Mesendoderm (in vitro differentiated cells): ENCODE measurements at places on chromosomes 6 and 20.
A peak's percentile ranks its signal among the peaks of the same experiment; 100 is the strongest.

DNA sequence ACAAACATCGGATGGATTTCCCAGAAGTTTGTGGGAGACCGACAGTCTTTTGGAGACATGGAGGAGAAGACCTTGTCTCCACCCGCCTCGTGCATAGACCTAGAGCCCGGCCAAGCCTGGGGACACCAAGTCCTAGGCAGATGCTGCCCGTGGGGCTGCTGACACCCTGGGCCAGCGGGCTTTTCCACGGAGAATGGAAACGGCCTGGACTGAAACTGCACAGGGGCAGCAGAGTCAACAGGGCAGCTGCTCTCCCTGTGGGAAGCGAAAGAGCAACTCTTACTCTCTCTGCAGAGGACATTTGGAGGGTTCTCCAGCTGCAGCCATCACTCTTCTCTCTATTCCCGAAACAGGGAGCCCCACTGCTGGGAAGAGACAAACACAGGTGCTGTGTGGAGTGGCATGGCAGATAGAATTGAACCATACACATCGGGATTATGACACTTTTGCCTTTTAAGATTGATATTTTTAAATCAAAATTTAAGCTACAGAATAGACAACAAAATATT is 401.2 kb downstream of the THBS2 start:
- H3K27me3 ChIP-seq: no peaks in the 10 kb centered on the region
- H3K4me1 ChIP-seq: no peaks in the 10 kb centered on the region
- no peak for DNase-seq
- H3K36me3 ChIP-seq: no peaks in the 10 kb centered on the region
- no peak overlapping the region for H3K4me3 ChIP-seq

GRCh38 chr20:45701873-45702272 is at the start of gene WFDC13:
Gene WFDC13, plus strand, starts transcription at chr20:45702038. Its CDS starts 86 bp downstream, at chr20:45702124.
- no peak within 1 kb of the TSS for H3K27ac ChIP-seq
- H3K36me3 ChIP-seq: no peaks in the 10 kb centered on the region
- no peak for DNase-seq
- H3K4me1 ChIP-seq: no peaks in the 10 kb centered on the region
- no peak within 1 kb of the TSS for H3K4me3 ChIP-seq

GRCh38 chr6:33343953-33344611 is 26.5 kb upstream of the ZBTB22 start:
- H3K36me3 ChIP-seq: no peaks in the 10 kb centered on the region
- no peaks in the 10 kb centered on the region for H3K27me3 ChIP-seq
- H3K27ac ChIP-seq: no peak overlapping the region
- H3K4me3 ChIP-seq: no peak overlapping the region
- no peak for DNase-seq

DNA sequence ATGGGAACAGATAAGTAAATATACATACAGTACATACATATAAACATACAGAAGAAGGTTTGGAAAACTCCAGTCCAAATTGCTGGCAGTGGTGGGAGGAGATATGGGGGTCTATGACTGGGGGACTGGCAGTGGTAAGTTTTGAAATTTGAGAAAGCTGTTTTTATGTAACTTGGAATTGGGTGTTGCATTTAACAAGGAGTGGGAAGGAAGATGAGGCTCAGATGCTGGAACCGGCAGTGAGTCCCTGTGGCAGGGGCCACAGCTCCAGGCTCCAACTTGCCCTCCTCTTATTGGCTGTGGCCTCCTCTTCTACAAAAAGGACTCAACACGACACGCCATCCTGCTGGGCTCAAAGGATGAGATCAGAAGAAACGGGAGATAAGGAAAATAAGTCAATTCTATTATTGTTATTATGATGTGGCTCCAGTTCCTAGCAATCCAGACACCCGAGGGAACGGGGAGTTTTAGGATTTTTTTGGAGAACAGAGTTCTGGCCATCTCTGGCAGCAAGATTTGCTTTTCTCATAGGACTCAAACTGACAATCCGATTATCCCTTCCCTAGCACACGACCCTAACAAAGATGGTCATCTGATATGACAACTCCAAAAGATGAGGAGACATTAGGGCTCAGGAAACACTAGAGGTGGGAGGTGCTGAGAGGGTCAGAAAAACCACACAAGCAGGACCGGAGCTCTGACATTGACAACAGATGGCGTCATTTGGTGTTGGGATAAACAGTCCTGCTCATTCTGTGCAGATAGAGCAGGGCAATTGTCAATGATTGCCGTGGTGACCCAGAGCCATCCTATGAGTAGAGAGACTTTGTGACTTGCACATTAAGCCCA is 6.0 kb upstream of the TGM2 start:
- H3K4me3 ChIP-seq: no peak overlapping the region
- no peaks in the 10 kb centered on the region for H3K4me1 ChIP-seq

GRCh38 chr6:16759181-16759645 is 2.0 kb downstream of the ATXN1 start:
- no peaks in the 10 kb centered on the region for H3K27me3 ChIP-seq
- H3K4me1 ChIP-seq: peaks cover 3% of the 10 kb centered on the region
- no peaks in the 10 kb centered on the region for H3K36me3 ChIP-seq
- peak; percentile 22 for DNase-seq
- H3K27ac ChIP-seq: no peak overlapping the region

DNA sequence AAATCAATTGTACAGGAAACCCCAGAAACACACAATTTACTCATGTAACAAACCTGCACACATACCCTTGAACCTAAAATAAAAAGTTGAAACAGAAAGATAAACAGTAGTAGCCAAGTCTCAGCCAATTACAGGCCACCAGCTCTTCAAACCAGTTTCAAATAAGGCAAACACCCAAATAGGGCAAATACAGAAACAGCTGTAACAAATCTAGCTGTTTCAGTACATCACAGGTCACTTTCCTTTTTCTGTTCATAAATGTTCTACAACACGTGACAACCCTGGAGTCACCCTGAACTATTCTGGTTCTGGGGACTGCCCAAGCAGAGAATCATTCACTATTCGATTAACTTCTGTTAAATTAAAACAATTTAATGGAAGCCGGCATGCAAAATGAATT is 329.0 kb downstream of the GJA1 start:
- no peak for DNase-seq
- H3K27ac ChIP-seq: no peak overlapping the region
- no peak overlapping the region for H3K4me3 ChIP-seq
- no peaks in the 10 kb centered on the region for H3K4me1 ChIP-seq

- DNase-seq: no peak
- H3K4me1 ChIP-seq: no peaks in the 10 kb centered on the region
- H3K27me3 ChIP-seq: no peaks in the 10 kb centered on the region
- H3K27ac ChIP-seq: no peak overlapping the region
These were observed 16.6 kb upstream of the TNFRSF6B start for GRCh38 chr20:63679799-63680305.

DNA sequence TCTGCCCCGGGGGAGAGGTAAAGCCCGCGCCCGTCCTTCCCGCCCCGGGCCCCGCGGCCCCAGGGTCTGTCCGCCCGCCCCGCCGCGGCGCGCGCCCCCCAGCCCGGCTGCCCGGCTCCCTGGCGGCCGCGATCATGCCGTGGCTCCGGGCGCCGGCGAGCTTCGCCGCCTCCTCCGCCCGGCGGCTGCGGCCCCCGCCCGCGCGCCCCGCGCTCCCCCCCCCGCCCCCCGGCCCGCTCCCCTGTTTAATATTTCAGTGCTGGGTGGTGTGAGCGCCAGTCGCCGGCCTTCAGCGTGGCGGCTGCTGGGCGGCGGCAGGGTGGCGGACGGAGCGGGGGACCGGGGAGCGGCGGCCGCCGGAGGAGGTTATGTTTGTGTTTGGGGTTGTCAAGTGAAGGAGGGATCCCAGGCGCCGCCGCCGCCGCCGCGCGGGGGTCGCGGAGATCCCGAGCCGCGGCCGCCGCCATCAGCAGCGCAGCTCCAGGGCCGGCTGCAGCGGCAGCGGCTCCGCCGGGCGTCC is at the start of gene HIVEP1:
TSS of gene HIVEP1 (plus strand) at position 275 of the 520 bp plus-strand sequence. CDS start 3,317 bp downstream, outside the sequence.
- peak; percentile 47 for DNase-seq
- peaks cover 3% of the 10 kb centered on the region for H3K36me3 ChIP-seq
- peaks cover 2% of the 10 kb centered on the region for H3K4me1 ChIP-seq

DNA sequence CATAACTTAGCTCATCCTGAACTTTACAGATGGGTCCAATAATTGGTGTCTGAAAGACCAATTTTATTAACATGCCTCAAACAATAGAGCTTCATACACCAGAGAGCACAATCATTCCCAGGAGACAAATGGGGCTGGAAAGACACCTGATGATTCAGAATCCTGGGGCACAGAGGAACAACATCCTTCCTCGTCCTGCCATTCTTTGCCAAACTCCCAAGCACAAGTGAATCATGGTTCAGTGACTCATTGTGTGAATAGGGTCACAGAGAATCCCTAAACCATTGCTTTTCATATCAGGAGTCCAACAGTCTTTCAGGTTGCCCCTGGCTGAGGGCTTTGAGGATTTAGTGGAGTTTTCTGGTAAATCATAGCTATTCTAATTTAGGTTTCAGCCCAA is 266.4 kb upstream of the BMP2 start:
- no peaks in the 10 kb centered on the region for H3K27me3 ChIP-seq
- no peak overlapping the region for H3K27ac ChIP-seq
- no peaks in the 10 kb centered on the region for H3K4me1 ChIP-seq
- no peaks in the 10 kb centered on the region for H3K36me3 ChIP-seq

DNA sequence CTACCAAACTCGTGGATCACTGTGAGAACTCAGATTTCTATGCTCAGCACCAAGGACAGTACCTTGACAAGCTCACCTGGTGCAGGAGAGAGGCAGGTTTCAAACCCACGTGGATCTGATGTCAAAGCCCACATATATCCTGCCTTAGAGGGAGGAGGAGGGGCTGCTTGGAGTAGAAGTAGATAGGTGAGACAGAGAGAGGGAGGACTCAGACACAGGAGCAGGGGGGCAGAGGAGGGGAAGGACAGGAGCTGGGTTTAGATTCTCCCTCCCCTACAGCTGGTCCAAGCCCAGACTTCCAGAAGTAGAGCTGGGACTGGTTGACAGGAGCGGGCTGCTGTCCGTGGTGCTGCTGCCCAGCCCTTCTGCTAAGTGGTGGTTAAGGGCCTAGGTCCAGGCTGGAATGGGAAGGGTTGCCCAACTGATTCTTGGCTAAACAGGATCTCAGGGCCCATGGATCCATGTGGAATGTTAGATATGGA is 77.5 kb downstream of the CDH22 start:
- no peak overlapping the region for H3K27ac ChIP-seq
- H3K27me3 ChIP-seq: no peaks in the 10 kb centered on the region
- no peak overlapping the region for H3K4me3 ChIP-seq
- no peaks in the 10 kb centered on the region for H3K36me3 ChIP-seq

- H3K4me3 ChIP-seq: no peak overlapping the region
- no peak overlapping the region for H3K27ac ChIP-seq
- H3K27me3 ChIP-seq: no peaks in the 10 kb centered on the region
- peaks cover 3% of the 10 kb centered on the region for H3K4me1 ChIP-seq
- no peaks in the 10 kb centered on the region for H3K36me3 ChIP-seq
These were observed 1.5 kb downstream of the COL21A1 start for GRCh38 chr6:56245903-56246351.

DNA sequence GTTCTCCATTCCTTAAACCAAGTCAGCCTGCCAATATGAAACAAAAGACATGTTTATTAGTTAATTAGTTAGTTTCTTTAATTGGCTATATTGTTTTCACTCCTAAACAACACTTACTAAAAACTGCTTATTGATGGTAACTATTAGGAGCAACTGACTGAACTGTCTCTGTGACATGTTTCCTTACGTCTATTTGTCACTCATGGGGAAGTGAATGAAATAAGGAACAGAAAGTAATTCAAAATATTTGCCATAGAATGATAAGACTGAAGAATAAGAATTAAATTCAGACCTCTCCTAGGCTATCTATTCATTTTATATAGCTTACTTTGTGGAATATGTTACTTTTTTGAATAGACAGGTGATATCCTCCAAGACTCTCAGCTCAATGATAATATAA is 217.2 kb downstream of the LAMA2 start:
- H3K27me3 ChIP-seq: no peaks in the 10 kb centered on the region
- H3K4me1 ChIP-seq: no peaks in the 10 kb centered on the region
- H3K27ac ChIP-seq: no peak overlapping the region

- H3K36me3 ChIP-seq: peaks cover 4% of the 10 kb centered on the region
- H3K4me3 ChIP-seq: no peak overlapping the region
- H3K27me3 ChIP-seq: no peaks in the 10 kb centered on the region
- H3K4me1 ChIP-seq: peaks cover 7% of the 10 kb centered on the region
These were observed 58.3 kb downstream of the TCP11 start for GRCh38 chr6:35082733-35083403.

DNA sequence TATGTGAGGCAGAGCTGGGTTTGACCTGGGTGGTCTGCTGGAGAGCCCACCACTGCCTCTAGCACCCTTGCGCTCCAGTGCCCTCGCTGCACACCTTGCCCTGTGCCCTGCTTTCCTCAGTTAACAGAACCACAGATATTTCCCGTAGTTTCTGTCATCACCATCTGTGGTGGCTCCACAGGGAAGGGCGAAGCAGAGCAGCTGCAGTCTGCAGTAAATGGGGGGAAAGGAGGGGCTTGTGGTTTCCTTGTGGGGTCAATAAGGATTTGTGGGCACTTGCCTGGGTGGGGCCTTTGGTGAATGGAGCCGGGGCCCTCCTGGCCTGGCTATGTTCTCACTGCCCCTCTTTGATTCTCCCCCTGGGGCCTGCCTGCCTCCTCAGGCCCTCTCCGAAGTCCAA is 21.2 kb upstream of the CCDC167 start:
- no peak overlapping the region for H3K4me3 ChIP-seq
- H3K27ac ChIP-seq: no peak overlapping the region
- no peaks in the 10 kb centered on the region for H3K27me3 ChIP-seq
- no peaks in the 10 kb centered on the region for H3K4me1 ChIP-seq
- no peaks in the 10 kb centered on the region for H3K36me3 ChIP-seq

- H3K4me3 ChIP-seq: no peak overlapping the region
- peaks cover 12% of the 10 kb centered on the region for H3K4me1 ChIP-seq
These were observed 125.9 kb upstream of the CD93 start for GRCh38 chr20:23212011-23212410.

DNA sequence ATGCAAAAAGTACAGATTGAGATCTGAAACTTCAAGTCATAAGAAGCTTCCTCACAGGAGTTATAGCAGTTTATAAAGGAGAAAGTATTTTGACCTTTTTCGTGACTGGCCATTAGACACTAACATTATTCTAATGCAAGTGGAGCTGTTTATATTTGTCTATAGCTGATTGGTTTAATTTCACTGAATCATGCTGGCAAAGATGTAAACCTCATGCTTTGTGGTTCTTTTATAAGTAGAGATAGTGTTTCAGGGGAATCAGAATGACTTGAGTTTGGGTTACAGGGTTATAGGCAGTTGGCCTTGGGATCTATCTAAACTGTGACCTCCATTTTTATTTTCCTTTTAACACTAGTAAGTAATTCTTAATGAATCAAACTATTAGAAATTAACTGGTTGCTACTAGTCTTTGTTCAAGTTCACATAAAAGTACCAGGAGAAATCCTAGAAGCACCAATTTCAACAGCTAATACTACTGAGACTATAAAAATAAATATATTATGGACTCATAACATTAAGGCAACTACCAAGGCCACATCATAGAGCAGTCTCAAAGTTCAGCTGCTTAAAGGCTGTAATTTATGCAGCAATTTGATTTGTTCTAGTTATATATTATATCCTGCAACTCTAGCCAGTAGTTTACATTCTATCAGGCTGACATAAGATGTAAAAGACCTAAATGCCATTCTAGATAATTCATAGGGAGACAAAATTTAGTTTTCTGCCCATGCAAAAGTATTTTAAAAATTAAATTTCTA is 94.0 kb downstream of the RNGTT start:
- DNase-seq: no peak
- no peaks in the 10 kb centered on the region for H3K27me3 ChIP-seq
- H3K36me3 ChIP-seq: no peaks in the 10 kb centered on the region
